LHCN-M2 (cell line): ENCODE measurements at places on chromosomes 2 and 18. TPM values are rescaled to one million over a fixed set of nuclear protein-coding genes. Genes with fewer than 3 reads are reported as not detected.

DNA sequence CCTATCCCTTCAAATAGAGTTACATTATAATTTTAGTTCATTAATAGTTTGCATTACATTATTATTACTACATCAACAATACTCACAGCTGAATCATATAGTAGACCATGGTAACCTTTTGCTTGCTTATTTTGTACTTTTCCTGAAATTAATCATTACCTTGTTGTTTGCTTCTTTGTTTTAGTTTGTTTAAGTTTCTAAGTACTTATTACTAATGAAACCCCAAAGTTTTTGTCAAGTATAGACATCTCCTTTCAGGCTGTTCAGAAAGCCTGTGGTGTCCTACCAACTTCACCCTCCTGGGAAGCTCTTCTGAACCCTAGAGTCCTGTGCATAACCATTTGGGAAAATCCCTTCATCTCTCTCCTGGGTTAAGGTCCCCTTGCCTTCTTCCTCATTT lies 43.5 kb upstream of the LAPTM4A start:
- DNase-seq, result no peak

DNA sequence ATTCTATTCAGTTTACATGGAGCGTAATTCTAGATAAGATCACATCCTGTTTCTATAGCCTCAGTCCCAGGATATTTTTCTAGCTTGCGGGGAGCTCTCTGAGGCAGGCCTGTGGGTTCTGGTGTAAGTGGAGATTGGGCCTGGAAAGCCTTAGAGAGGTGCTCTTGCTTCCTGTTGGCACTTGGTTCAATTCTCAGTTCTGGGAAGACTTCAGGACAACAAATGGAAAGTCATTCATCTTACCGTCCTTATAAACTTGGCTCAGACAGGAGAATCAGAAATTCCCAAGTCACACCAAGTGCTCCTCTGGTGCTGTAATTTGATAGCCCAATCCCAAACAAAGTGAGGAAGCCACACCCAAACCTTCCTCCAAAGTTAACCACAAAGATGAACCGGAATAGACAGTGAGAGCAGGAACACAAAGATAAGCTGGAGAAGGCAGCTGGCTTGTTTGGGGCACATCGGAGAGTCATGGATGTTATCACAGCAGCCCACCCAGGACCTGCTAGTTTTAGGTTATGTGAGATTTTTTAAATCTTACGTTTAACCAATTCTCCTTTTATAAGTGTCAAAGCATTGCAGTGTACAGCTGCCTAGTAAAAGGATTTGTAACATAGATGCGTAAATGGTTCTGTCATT lies 144.3 kb upstream of the MAP3K20 start:
- DNase-seq, result peak; percentile 26

DNA sequence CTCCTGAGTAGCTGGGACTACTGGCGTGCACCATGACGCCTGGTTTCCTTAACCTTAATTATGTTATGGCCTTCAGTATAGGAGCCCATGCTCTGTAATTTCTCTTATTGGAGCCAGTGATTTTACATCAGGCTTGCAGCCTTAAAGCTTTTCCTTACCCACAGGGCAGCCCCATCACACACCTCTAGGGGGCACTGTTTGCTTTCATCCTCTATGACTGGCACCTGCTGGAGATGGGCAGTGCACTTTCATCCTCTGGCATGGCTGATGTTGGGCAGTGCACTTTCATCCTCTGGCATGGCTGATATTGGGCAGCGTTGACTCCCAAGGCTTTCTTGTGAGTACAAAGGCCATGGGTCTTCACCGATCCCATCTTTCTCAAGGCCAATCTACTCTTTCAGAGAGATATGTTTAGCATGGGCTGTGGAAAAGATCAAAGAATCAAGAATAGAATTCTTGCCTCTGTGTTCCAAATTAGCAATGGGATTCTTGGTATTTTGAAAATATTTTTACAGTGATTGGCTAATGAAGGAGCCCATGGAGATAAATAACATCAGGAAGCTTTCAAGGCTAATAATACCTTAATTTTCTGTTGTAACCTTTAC lies 80.7 kb upstream of the MEX3C start:
- no peak for DNase-seq

DNA sequence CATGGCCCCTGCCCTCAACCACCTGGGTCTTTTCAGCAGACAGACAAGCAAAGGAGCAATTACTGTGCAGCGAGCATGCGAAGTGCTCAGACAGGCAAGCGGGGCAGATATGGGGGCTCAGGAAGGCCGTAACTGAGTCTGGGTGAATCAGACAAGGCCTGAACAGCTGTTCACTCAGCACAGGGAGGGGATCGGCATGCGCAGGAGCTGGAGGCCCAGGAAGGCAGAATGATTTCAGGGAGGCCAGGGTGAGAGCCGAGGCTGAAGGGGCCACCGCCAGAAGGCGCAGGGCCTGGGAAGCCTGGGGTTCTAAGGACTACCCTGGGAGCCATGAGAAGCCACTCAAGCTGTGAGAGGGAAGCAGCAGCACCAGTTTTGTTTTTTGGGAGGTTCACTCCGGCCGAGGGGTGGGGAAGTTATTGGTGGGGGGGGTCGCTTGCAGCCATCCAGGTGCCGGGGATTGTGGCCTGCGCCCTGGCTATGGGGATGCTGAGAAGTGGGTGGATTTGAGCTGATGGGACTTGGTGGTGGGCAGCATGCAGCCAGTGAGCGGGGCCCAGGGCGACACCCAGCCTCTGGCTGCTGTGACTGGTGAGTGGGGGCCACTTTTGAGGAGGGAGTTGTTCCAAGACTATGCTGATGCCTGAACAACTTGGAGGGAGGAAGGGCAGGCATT lies 132.2 kb downstream of the TSN start:
- DNase-seq, result no peak

DNA sequence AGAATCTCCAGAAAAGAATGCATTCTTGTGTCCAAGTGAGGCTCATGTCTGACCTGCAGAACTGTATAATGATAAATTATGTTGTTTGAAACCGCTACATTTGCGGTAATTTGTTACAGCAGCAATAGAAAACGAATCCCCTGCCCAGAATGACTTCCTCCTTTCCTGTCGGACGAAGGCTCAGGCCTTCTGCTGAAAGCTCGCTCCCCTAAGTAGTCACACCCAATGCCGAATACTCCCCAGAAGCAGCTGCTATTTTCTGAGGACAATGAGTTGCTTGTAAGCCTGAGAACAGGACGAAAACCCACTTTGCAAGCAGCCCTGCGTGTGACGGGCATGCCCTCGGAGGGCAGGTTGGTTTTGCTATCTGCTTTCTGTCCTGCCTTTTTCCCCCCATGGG lies 27.7 kb upstream of the PTPN4 start:
- DNase-seq, result no peak

GRCh38 chr2:159148901-159149300 lies 137.6 kb downstream of the WDSUB1 start:
- DNase-seq, result no peak

DNA sequence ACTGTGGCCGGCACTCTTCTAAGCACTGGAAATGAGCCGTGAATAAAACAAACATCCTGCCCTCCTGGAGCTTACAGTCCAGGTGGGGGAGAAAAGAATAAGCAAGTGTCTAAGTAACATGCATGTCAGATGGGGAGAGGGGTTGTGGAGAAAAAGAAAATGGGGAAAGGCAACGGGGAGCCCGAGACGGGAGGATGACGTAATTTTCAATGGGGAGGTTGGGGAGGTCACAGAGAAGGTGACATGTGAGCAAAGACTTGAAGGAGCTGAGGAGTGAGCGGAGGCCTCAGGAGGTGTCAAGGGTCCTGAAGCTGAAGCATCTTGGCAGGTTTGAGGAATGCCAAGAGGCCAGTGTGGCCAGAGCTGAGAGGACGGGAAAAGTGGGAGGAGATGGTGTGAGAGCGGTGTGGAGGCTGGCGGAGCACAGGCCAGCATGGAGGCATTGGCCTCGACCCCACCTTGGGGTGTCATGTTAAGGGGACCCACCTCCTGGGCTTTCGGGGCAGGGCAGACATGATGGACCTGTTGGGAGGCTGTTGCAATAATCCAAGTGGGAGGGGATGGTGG lies 15.0 kb upstream of the NTSR2 start:
- DNase-seq, result no peak

DNA sequence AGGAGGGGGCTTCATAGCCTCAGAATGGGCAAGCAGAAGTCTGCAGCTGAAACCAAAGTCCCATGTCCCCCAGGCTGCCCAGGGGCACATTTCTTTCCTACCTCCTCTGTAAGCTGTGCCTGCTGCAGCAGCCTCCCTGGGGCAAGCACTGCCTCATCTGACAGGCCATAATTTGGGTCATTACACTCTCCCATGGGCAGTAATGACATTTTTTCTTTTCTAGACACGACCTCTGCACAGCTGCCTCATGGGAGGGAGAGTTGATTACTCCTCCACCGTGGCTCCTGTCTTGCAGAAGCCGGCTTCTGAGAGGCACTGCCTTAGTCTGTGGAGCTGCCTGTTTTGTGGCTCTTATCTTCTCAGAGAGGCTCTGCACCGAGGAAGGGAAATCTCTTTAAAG lies 268.9 kb downstream of the TDRD15 start:
- no peak for DNase-seq

- no peak for DNase-seq
These were observed 449.5 kb upstream of the HNRNPA3 start for GRCh38 chr2:176763130-176763529.

DNA sequence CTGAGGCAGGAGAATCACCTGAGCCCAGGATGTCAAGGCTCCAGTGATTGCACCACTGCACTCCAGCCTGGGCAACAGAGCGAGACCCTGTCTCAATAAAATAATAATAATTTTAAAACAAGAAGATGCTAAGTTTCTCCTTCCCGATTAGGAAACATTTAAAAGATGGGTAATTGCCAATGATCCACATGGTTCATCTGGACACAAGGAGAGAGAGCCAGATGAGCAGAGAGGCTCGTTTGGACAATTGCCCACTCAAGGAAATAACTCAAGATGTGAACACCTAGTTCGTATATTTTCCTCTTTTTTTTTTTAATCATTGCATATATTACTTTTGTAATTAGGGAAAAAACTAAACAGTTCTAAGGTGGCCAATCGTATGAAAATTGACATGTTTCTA lies 3.6 kb upstream of the ACTG2 start:
- no peak for DNase-seq

- DNase-seq, result no peak
These were observed 38.1 kb downstream of the EMX1 start for GRCh38 chr2:72955228-72956049.

GRCh38 chr2:217517402-217517801 lies 485.4 kb downstream of the TNS1 start:
- no peak for DNase-seq

- DNase-seq, result no peak
These were observed 29.4 kb downstream of the THADA start for GRCh38 chr2:43566461-43566729.

GRCh38 chr18:56748698-56749268 lies 97.6 kb downstream of the WDR7 start:
- DNase-seq, result peak; percentile 32

DNA sequence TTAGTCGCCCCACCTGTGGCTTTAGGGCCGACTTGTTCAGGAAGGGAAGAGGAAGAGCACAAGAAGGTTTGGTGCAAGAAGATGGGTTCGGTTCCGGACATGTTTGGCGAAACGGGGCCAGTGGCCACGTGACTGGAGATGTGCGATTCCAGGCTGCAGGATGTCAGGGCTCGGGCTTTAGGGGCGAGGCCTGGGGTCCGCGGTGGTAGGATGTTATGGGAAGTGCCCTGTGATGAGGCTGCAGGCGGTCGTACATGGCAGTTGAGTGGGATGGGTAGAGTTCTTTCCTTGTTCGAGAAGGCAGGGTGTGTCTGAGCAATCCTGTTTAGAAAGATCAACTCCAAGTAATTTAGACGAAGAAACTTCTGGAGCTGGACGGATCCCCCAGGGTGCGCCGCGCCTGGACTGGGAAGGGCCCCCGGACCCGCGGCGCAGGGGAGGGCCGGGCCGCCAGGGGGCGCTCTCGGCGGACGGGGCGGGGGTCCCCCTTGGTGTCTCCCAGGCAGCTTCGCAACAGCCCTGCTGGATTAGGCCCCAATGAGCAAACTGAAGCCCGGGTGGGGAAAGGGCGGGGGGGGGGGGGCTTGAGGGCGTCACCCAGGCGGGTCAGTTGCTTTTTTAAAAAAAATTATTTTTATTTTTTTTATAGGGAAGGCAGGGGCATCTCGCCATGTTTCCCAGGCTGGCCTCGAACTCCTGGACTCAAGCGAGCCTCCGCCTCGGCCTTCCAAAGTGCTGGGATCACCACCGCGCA lies 17.2 kb upstream of the SDC1 start:
- no peak for DNase-seq

DNA sequence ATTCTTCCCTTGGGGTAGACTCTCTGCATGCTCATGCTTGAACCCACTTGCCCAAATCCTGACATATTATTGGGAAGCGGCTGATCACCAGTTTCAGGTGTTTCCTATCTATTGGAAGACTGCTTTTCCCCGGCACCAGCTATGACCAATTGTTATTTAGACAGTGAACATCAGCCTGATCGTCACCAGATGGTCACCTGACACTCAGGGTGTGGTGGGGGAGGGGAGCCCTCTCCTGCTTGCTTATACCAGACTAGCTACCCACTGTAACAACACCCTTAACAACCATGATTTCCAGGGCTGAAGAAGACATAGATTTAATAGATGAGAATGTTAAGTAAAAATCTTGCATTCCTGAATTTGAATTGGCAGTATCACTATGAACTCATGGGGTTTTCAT lies 44.3 kb downstream of the RBM43 start:
- DNase-seq, result no peak

GRCh38 chr2:238865015-238865719 lies 17.3 kb downstream of the TWIST2 start:
- no peak for DNase-seq

GRCh38 chr2:232088771-232089170 lies 127.3 kb downstream of the DIS3L2 start:
- no peak for DNase-seq

DNA sequence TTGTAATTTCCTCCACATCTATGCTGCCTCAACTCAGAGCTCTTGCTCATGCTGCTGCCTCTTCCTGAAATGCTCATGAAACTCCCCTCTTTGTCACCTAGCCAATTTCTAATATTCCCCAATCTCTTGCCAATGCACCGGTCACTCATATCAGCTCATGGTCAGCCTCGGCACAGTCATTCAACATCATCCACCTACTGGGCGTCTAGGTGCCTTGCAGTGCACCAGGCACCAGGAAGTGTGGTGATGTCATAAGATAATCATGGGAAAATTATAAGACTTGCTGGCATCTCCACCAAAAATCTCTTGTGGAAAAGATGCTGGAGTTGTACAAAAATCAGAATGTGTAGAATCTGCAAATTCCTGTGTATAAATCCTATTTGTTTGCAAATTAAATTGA lies 52.6 kb upstream of the RAB27B start:
- peak; percentile 92 for DNase-seq

Gene CDKL4
- 0.19 TPM in 1 of 2 replicates, not detected in the other for total RNA-seq

Gene RRM2
- total RNA-seq, result 162 and 187 TPM in 2 replicates

Gene CYRIA
- 3.5 and 4.5 TPM in 2 replicates for total RNA-seq

Gene TNFRSF11A
- total RNA-seq, result 0.06 TPM in 2 replicates
